ENCODE measurements at places on chromosomes 1 and 21.

GRCh38 chr1:228933753-228934152 lies 198.5 kb downstream of the RHOU start:
- DNase-seq: no peak

DNA sequence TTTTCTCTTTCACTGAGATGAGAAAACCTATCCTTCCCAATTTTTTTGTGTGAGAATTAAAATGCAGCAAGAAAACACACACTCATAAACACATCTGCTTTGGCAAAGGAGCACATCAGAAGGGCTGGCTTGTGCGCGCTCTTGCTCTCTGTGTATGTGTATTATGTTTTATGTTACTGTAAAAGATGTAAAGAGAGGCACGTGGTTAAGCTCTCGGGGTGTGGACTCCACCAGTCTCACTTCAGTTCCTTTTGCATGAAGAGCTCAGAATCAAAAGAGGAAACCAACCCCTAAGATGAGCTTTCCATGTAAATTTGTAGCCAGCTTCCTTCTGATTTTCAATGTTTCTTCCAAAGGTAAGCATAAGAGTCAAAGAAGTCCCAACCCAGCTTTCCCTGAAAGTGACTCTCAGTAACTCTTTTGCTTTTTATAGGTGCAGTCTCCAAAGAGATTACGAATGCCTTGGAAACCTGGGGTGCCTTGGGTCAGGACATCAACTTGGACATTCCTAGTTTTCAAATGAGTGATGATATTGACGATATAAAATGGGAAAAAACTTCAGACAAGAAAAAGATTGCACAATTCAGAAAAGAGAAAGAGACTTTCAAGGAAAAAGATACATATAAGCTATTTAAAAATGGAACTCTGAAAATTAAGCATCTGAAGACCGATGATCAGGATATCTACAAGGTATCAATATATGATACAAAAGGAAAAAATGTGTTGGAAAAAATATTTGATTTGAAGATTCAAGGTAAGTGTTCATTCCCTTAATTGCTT lies at the start of gene CD2:
Gene CD2 (plus strand): TSS at position 233 of the 780 bp plus-strand sequence. CDS start 63 bp downstream, at position 296.
- DNase-seq: no peak

DNA sequence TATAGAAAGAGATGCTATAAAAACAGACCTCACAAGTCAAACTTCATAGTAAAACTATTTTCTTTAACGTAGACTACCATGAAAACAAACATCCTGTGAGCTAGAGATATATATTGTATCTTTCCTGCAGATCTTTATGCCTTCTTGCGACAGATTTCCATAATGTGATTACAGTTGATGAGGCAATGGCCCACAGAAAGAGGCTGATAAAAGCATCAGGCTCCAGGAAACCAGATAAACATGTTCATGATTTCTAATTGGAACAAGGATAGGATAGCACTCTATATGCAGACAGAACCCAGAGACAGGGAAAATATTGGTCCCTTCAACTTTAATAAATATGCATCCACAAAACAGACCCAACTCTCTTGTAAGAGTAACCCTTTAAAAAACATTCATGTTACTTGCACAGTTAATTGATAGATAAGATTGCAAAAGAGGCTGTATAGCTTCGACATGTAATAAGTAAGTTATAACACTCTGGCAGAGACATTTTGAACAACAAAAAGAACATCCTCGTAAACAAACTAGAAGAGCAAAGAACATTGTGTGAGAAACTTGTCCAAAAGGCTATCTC lies 329.4 kb downstream of the AGBL4 start:
- no peak for DNase-seq

DNA sequence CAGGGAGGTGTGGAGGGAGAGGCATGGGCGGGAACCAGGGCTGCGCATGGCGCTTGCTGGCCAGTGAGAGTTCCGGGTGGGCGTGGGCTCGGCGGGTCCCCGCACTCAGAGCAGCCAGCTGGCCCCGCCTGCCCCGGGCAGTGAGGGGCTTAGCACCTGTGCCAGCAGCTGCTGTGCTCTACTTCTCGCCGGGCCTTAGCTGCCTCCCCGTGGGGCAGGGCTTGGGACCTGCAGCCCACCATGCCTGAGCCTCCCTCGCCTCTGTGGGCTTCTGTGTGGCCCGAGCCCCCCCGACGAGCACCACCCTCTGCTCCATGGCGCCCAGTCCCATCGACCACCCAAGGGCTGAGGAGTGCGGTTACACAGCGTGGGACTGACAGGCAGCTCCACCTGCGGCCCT lies 38.6 kb upstream of the WARS2 start:
- no peak for DNase-seq

- DNase-seq: no peak
These were observed 124.2 kb downstream of the ADSS2 start for GRCh38 chr1:244327533-244327932.

GRCh38 chr1:70038025-70038424 lies 167.4 kb downstream of the LRRC40 start:
- DNase-seq: no peak
